ENCODE measurements at places on chromosomes 4 and X.

- no peak for DNase-seq
Observed at GRCh38 chr4:3111461-3111860, 37.0 kb downstream of the HTT start.

GRCh38 chrX:153487590-153488071 is 7.1 kb upstream of the BGN start:
- no peak for DNase-seq

DNA sequence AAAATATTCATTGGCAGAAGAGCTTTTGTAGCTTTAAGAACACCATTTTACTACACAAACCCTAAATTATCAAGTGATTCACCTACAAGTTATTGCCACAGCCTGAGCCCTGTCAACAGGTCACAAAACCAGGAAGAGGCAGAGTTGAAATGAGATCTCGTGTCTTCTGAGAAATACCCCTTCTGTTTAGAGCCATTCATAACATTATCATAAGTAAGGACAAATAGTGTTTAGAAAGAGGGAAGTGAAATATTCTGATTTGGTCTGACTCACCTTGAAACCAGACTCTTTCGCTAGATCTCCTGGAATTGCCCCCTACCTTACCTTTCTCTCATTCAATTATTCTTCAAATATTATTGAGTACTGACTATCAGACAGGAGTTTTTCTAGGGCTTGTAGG is 5.9 kb downstream of the ETDB start:
- no peak for DNase-seq

DNA sequence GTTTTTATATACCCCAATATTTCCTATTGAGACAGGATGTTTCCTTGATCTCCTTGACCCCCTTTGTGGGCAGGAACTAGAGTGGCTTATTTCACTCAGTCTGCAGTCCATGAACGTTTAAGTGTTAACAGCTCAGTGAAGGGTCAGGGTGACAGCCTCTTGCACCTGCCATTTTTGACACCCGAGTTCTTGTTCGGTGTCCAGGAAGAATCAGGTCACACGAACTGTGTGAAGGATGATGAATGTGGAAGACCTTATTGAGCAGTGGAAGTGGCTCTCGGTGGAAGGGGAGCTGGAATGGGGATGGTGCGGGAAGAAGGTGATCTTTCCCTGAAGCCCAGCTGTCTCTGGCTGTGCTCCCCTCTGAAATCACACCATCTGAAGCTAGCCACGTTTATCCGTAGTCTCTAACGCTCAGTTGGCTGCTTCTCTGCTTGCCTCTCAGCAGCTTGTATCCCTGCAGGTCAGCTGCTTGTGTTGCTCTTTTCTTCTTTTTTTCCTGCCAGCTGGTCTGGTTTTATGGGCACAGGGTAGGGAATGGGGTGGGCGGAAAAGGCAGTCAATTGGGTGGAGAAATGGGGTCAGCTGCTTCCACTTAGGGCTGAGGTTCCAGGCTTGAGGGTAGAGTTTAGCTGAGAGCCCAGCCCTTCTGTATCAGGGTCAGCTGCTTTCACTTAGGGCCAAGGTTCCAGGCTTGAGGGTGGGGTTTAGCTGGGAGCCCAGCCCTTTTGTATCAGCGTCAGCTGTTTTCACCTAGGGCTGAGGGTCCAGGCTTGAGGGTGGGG is 29.0 kb upstream of the CCNG2 start:
- no peak for DNase-seq

DNA sequence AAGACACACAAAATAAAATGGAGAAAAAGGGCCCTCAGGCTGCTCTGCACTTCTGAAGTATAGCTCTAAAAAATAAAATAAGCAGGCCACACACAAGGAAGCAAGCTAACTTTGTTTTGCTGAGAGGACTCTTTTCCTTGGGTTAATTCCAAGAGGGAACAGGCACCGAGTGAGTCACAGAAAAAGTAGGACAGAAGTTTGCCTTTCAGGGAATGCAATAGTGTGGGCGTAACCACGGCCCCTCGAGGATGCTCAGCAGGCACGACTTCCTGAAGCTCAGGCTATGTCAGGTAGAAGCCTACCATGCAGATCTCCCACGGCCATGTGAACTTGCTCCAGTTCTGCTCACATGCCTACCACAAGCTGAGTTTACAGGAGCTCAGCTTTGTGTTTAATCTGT is 22.1 kb downstream of the PPP1R2C start:
- DNase-seq, result no peak

GRCh38 chr4:47415719-47416118 is 47.8 kb downstream of the COMMD8 start:
- no peak for DNase-seq

- no peak for DNase-seq
Observed at GRCh38 chr4:36854554-36854953, 390.0 kb upstream of the NWD2 start.

- peak; percentile 21 for DNase-seq
Observed at GRCh38 chr4:18020145-18020670, 1.3 kb downstream of the LCORL start.

GRCh38 chr4:153765894-153766293 is 6.1 kb upstream of the RNF175 start:
- DNase-seq, result no peak

DNA sequence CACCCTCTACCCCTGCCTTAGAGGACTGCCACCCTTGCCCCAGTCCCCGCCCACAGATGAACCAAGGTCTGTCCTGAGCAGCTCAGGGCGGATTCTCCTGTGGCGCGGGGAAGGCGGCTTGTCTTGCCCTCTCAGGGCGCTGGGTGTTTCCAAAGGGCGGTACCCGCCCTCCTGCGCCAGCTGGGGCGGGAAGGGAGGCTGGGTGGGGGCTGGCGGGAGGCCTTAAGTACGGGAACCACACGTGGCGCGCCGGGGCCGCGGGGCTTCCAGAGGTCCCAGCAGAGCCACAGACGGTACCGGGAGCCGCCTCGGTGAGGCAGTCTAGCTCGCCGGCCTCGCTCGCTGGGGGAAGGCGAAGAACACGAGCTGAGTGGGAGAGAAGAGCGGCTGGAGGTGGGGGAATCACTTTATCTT is 361.1 kb downstream of the MID1IP1 start:
- DNase-seq, result peak; percentile 56

DNA sequence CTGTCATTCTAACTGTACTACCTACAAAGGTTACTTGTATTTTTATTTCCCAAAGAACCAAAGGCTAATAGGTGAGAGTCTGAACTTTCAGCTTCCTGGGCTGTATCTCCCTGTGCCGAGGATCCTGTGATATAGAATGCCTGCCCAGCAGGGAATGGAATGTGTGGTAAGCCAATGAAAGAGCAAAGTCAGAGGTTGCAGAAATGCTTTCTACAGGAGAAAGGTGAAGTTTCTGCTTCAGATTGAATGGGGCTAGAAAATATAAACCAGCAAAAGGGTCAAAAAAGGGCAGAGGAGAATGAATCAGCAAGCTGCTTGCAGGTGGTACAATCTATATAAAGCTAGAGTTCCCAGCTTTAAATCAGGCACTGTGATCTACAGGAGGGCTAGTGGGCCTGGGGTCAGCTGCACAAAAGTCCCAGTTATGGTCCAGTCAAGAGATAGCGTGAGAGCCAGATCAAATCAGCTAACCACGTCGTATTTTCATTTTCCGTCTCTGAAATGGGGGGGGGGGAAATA is 146.1 kb downstream of the DCTD start:
- no peak for DNase-seq

DNA sequence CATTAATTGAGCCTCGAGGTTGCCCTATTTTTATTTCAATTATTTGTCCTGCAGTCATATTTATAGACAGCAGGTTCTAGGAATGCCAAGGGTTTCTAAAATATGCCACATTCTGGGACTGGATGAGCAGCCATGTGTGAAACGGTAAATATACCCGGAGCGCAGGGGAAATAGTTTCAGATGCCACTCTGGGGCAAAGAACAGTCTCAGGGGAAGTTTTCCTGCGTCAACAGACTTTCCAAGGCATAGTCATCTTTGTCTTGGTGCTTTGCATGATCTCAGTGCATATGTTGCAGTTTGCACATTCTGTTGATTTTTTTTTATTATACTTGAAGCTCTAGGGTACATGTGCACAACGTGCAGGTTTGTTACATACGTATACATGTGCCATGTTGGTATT is 71.0 kb downstream of the GPAT3 start:
- DNase-seq, result no peak

GRCh38 chrX:53073115-53073586 is 9.0 kb upstream of the TSPYL2 start:
- DNase-seq, result no peak

GRCh38 chr4:154399259-154399974 is 92.2 kb downstream of the DCHS2 start:
- DNase-seq, result no peak

DNA sequence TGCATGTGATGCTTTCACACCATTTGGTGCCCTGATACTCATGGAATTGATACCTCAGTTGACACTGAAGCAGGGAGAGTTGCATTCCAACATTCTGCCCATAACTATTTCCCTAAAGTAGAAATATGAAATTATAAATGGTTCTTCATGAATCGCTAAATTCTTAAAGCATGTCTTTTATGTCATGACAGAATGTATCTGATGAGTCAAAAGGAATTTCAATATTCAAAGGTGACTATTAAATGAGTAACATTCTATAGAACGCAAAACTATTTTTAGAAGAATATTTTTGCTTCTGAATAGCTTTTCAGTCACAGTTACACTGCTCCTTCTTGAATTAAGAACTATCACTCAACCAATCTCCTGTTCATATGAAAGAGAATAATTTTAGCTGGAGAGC is 152.8 kb downstream of the ADGRA3 start:
- no peak for DNase-seq

DNA sequence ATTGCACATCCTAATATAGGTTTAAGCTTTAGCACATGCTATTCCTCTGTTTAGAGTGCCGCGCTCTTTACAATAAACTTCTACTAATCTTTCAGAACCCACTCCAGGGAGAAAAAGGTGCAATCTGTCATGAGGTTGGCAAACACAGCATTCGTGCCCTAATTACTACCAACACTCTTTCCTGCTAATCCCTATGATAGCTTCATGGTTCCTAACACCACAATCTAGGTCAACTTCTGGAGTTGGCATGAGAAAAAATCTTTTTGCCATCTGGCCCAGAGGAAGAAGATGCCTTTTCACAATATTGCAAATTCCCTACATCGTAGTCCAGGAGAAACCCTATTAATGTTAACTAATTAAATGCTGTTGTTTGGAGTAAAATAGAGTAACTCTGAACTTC is 39.6 kb downstream of the TMA16 start:
- no peak for DNase-seq

DNA sequence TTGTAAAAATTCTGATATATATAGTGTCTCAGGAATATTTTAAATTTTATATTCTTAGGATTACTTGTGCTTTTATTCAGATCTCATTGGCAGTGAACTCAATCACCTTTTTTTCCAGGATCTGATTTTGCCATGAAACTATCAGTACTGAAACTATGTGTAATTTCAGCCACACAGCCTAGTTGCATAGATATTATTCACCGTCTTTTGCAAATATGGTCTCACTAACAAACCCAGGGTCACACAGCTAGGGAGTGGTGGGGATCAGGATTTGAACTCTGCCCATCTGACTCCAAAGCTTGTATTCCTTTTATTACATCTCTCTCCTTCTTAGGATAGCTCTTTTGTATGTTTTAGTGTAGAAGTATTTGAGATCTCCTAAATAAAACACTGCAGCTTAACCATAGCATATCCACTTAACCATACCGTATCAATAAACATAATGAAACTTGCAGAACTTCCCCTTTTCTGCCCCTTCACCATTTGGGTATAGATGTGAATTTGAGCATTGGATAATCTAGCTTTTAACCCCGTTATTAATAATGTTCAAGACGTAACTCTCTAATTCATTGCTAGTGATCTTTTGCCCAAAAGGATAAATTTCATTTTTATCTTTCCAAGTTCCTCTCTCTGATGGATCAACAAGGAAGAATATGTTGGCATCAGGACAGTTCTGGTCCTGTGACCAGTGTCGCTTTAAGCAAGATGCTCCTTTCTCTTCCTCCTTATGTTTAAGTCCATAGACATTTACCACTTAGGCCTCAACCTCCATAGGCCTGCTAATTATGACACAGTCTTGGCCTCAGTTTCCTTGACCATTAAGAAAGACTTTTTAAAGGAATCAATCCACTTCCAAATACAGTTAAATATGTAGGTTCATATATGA is 74.6 kb downstream of the RAPGEF2 start:
- no peak for DNase-seq

- no peak for DNase-seq
Observed at GRCh38 chrX:131779306-131779705, 235.4 kb downstream of the OR13H1 start.

- peak; percentile 56 for DNase-seq
Observed at GRCh38 chr4:139266583-139267257, 13.3 kb downstream of the MGARP start.

GRCh38 chr4:154344686-154345085 is 146.9 kb downstream of the DCHS2 start:
- DNase-seq, result no peak

DNA sequence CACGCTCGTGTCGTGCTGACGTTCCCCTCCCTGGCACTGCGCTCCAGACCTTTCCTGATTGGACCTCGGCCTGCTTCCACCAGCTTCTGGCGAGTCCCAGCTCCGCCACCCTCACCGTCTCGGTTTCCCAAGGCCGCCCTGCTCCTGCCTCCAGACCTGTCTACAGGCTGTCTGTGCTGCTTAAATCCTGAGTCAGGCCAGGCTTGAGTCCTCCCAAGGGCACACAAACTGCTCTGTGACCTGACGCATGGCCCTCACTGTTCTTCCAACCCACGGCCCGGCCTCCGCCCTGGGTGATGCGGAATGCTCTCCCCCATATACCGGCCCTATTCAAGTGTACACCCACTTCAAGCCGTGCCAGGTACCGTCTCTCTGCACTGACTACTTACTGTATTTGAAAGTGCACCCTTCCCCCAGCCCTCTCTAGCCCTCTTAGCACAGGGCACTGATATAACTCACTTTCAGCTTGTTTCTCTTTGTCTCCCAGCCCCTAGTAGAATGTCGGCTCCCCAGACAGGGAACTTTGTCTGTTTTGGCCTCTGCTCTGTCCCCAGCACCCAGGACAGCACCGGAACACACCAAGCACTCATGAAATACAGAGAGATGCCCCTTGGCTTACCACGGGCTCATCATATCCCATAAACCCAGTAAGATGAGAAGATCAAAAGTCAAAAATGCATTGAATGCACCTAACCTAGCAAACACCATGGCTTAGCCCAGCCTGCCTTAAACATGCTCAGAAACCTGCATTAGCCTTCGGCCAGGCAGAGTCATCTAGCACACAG is 63.1 kb upstream of the AFAP1 start:
- DNase-seq, result no peak

DNA sequence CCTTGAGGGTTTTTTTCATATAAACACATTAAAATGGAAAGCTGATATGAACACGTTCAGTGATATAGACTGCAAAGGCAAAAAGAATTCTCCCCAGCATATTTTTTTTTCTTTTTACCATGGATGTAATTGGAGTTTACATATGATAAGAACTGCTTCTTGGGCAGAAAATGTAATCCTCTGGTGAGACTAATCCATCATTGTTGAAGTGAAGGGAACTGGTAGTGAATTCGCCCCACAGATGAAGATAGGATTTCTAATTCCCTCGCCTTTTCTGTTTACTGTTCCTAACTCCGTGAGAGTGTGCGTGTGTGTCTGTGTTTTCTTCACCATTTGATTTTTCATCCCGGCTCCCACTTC is 88.9 kb downstream of the GPR143 start:
- no peak for DNase-seq
